Karpas-422 (cell line): ENCODE measurements at places on chromosomes 7 and 10. TPM values are rescaled to one million over a fixed set of nuclear protein-coding genes. Genes with fewer than 3 reads are reported as not detected.

BET1 gene
- total RNA-seq = 16.8 and 28.0 TPM in 2 replicates

FAM180A gene
- not detected in 2 replicates for total RNA-seq

NXPH1 gene
- not detected in 2 replicates for total RNA-seq

DCLRE1A gene
- 5.7 and 11.4 TPM in 2 replicates for total RNA-seq

SPDYE1 gene
- not detected in 2 replicates for total RNA-seq
